ENCODE measurements at places on chromosomes 16 and 17.
A peak's percentile ranks its signal among the peaks of the same experiment; 100 is the strongest.

- DNase-seq = no peak
These were observed 482 bp upstream of the SLC16A3 start for GRCh38 chr17:82228278-82228841.

DNA sequence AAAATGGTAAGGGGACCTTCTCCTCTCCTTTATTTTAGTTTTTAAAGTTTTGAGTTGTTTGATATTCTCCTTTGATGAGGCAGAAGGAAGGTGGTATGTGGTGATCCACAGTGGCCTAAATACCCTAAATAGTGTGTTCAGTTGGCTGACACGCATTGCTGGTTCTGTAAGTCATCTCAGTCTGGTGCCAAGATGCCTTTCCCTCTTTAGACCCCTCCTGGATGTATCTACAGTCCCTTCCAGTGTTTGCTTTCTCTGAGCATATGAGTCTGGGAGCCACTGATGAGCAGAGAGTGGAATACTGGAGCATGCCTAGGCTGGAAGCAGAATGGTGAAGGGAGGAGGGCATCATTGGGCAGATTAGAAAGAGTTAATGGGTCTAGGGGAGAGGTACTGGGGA lies 64.5 kb downstream of the NEUROD2 start:
- DNase-seq = no peak

DNA sequence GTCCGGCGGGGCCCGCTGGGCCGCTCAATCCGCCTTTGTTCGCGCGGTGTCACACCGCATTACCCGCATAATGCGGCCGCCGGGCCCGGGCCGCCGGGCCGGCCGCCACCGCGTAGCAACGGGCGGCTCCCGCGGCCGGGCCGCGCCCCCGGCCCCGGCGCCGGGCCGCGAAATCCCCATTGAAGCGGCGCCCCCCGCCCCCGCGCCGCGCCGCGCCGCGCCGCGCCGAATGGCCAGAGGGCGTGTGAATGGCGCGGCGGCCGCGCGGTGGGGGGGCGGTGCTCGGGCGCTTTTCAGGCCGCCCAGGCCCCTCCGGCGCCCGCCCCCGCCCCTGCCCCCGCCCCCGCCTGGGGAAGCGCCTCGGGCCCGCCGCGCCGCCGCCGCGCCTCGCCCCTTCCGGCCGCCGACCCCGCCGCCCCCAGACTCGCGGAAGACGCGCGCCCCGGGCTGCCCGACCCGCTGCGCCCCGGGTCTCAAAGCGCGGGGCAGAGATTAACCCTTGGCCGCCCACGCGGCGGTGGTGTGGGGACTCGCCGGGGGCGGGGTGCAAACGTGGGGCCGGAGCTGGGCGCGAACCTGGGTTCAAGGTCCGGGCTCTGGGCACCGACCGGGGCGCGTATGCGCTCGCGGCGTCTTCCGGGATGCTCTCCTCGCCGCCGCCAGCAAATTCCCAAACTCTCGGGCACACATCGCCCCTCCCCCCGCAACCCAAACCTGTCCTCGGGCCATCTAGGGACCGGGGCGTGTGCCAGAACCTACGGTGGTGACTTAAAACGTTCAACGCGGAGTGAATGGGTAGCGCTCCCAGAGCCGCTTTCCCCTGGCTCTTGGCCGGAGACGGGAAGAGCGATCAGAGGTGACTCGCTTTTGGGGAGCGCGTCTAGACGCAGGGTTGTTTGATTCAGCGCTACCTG lies 46.7 kb downstream of the WNT3 start:
- peak; percentile 50 for DNase-seq

- DNase-seq = no peak
These were observed 7.5 kb downstream of the SNTB2 start for GRCh38 chr16:69194488-69194887.

- no peak for DNase-seq
These were observed 106.3 kb downstream of the PRKCB start for GRCh38 chr16:23941963-23942564.

GRCh38 chr17:63494300-63494928 lies 17.6 kb downstream of the ACE start:
- DNase-seq = no peak

DNA sequence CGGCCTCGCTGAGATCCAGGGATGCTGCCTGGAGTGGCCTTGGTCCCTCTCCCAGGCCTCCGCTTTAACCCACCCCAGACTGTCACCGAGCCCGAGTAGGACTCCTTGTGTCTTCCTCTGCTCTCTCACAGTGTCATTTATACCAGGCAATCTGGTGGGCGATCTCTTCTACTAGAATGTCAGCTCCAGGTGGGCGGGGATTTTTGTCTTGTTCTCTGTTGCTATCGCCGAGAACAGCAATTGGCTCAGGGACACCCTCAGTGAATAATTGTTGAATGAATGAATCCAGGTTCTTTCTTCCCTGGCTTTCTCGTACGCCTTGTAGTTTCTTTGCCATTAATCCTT lies 591 bp downstream of the DHX38 start:
- DNase-seq = peak; percentile 44
